ENCODE measurements at places on chromosomes 5 and 9.

GRCh38 chr9:105971986-105972385 is 277.6 kb downstream of the TMEM38B start:
- DNase-seq, result no peak

DNA sequence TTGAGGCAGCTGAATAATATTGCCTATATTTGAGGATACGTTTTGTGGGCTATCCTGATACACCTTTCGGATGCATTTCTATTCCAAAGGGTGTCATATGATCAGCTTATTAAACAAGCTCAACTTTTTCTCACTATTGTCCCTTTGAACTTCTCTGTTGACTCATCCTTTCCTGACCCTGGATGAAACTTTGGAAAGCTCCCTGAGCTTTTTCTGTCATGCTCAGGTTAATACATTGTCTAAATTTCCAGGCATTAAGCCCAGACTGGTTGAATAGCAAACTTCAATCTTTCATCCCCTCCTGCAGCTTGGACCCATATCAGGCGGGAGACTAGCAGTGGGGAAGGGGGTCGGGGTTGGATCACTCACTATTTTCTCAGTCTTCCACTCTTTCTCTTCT is 104.9 kb upstream of the PTPN3 start:
- no peak for DNase-seq

DNA sequence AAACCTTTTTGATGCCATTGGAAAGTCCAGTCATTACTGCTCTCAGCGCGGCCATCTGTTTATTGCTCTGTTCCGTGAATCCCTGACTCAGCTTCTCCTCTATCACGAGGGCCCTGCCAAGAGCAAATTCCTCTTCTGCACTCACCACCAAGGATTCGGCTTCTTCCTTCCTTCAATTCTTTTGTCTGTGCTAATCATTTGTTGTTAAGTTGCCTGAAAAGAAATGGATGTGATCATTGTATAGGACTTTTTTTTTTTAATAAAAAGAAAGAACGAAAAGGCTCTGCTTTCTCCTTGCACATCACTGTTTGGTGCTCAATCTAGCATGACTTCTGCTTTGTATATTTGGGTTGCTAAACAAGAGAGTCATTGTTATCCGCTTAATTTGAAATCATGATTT is 128.7 kb upstream of the PIK3R1 start:
- DNase-seq, result no peak

- no peak for DNase-seq
Observed at GRCh38 chr9:102587281-102587680, 407.9 kb upstream of the CYLC2 start.

DNA sequence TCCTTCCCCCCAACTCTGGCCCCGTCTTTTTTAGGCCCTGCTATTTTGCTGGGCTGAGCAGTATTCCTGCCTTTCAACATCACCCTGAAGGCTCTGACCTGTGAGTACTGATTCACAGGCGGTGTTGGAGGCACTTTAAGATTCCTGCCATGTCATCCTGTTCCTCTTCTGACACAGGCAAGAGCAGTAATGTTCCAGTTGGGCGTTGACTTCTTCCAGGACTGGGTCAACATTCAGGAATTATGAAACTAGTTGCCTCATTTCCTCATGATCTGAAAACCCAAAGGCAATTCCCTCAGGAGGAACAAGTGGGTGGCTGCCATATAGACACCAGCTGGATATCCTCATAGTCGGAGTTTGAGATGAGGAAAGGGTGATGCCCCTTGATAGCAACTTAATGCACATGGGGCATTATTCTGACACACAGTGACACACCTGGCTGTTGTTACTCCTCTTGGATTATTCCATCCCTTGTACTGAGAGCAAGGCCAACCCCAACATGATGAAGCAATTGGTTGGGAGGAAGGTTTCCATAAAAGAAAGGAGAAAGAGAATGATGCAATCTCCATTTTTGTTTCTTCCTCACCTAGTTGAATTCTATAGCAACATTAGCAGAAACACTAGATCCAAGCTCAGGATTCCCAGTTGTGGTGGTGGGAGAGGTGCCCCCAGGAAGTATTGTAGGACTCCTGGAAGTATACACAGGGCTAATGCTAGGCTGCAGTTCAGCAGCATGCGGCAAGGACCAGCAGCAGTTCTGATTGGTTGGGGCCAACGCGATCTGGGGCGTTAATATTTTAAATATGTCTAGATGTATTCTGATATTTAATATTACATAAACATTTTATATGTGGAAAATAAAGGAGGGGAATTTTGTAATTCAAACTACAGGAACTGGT is 19.6 kb upstream of the GLRX start:
- DNase-seq, result no peak

DNA sequence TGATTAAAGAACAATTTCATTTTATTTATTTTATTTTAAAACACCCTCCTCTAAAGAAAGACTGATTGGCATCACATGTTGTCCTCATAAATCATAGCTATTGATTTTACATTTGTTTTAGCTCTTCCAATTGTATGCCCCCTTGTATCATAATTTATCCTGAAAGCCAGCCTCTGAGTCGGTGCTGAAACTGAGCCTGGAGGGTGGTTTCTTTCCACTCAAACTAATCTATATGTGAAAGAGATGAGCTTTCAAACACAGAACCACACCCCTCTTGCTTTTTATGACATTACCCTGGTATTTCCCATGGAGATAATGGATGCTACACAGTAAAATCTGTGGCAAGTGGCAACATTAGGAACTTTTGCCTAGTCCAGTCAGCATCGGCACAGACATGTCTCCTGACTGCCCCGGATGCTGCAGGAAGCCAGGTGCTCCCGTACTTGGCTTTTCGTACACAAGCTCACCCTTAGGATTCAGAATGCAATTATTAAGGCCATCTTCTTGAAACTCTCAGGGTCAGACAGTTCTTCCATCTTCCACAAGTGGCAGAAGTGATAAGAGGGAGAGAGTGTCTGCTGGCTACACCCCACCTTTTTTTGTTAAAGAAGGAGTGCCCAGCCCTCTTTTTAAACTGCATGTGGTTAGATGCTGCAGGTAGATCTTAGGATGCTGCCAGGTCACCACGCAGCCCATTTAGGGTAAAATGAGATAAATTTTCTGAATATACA is 91.1 kb downstream of the SNCAIP start:
- DNase-seq, result no peak

DNA sequence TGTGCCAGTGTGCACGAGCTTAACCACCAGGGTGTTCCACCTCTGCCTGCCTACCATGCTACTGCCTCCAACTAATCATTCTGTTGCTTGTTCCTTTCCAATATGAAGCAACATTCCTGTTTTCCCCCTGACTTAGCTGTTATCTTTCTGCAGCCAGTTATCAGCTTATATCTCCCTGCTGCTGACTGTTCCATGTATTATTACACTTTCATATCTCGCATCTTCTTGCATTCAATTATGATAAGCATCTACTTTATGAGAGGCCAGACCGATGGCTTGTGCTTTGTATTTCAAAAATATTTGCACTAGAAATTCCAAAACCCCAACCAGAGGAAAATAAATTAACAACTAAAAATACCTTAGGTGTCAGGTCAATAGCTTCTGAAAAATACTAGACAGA is 394.0 kb upstream of the BRINP1 start:
- DNase-seq, result no peak

GRCh38 chr9:108463932-108464606 is 391.7 kb downstream of the ACTL7B start:
- DNase-seq, result no peak

DNA sequence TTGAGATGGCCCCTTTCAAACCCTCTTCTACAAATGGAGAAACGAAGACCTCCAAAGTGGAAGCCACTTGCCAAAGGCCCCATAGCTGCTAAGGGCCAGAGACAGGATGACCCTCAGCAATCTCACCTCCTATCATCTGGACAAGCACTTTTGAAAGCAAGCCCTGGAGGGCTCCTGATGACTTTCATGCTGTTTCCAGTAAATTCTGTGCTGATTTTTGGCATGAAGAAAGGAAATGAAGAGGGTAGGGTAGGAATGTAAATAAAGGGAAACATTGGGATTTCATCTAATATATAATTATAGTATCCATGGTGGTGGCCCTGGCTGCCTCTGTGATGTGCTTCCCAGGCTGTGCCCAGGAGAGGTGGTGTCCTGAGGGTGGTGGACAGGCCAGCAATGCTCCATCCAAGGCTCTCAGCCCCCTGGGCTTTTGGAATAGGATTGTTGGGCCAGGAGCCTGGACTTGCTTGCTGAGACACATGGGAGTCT is 208.0 kb upstream of the TRIM32 start:
- DNase-seq, result no peak

DNA sequence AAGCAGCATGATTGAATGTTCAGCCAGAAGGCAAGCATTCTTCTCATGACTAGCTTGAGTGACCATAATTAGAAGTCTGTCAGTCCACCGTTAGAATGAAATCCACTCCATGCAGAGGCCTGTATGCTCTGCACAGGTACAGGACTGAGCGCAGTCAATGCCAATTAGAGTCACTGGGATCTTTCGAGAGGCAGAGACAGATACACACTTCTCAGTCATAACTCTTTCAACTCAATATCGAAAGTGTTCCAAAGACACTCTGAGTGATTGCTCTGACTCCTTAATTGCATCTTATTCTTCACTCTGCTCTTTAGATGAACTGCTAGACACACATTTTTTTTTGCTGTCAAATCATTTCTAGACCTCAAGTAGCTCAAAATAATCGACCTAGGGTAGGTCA is 203.6 kb downstream of the GABRB2 start:
- no peak for DNase-seq

GRCh38 chr5:135309391-135310327 is 89.4 kb downstream of the MACROH2A1 start:
- no peak for DNase-seq

GRCh38 chr5:150457121-150457520 is 7.6 kb upstream of the RPS14 start:
- no peak for DNase-seq
